ENCODE measurements at places on chromosomes 13 and 19.

- DNase-seq: no peak
These were observed 421.0 kb upstream of the KLF12 start for GRCh38 chr13:74555276-74555625.

- DNase-seq: no peak
These were observed 62.3 kb downstream of the GADD45B start for GRCh38 chr19:2538096-2538757.

DNA sequence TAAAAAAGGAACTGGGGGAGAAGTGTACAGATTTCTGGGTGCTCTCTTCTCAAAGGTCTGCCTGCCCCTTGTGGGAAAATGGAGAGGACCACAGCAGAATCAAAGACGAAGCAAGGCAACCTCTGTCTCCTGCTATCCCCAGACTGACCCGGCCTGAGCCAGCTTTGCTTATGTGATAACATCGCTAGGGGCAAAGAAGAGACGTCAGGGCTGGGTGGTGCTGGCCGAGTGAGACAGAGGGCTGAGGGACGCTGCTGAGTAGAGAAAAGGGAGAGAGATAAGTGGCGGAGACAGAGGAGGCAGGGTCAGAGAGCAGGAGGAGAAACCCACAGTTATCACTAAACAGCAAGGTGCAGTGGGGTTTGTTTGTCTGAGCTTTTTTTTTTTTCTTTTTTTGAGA lies 4.6 kb upstream of the MUC16 start:
- DNase-seq: no peak

DNA sequence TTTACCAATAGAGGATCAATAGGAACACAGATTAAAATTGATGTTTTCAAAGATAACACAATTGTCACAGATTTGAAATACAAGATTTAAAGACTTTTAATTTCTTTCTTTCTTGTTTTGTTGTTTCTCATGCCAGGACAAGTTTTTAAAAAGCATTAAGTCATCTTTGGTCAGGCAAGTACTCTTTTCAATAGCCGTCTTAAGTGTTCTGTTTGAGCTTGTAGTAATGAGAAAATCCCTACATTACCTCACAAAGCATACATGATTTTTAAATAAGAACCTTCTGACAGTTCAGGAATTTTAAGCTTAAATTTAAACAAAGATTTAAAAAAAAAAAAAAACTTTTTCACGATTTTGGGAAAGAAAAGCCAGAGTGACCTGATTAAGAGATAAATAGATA lies 216.3 kb upstream of the PRR20A start:
- no peak for DNase-seq

DNA sequence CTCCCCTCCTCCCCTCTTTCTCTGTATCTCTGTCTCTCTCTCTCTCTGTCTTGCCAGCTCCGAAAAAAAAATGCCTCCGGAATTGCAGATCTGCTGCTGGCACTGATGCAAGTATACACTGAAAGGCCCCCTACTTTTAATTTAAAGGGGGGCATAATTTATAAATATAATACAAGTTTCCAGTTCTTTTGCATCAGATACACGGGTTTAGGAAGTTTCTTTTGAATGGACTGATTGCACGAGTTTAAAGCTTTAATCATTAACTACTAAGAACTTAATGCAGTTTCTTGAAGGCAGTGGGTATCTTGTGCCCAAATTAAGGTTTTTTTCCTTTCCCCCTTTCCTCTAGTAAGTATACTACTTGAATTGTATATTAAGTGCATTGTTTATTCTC lies 1.4 kb downstream of the FGF9 start:
- DNase-seq: no peak

DNA sequence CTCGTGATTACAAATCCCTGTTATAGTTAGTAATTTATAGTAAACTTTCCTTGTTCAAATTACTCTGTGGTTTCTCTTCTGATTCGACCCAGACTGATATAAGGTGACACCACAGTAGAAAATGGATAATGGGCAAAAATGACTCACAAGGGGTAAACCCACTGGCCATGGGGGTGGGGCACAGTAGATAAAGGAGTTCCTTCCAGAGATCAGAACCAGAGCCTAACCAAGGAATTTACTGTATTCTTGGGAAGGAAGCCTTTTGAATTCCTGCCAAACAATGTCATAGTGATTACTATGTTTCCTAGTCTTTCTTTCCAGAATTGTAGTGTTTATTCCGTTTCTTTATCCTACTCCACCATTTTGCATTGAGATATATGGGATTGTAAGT lies 21.9 kb downstream of the MIR17HG start:
- peak; percentile 21 for DNase-seq

- peak; percentile 59 for DNase-seq
These were observed 111.2 kb downstream of the KCNRG start for GRCh38 chr13:50126263-50126992.

All from A673 (cell line).